ENCODE measurements at places on chromosomes 7 and 10.

- DNase-seq = no peak
These were observed 15.6 kb downstream of the CALCR start for GRCh38 chr7:93558705-93559614.

DNA sequence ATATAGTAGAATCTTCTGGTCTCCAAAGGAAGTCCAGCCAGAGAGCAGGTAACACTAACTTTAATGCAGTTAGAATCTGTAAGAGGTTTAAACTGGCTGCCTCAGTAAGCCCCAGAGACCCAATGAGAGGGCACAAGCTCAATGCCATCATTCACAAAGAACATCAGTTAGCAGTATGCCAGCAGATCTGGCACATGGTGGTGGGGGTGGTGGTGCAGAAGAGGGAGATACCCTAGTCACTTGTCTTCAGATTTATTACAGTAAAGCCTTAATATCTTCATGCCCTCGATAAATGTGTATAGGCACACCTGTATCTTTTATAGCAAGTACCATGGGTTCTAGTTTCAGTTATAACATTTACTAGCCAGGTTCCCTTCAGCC is 86.2 kb downstream of the SORBS1 start:
- no peak for DNase-seq

DNA sequence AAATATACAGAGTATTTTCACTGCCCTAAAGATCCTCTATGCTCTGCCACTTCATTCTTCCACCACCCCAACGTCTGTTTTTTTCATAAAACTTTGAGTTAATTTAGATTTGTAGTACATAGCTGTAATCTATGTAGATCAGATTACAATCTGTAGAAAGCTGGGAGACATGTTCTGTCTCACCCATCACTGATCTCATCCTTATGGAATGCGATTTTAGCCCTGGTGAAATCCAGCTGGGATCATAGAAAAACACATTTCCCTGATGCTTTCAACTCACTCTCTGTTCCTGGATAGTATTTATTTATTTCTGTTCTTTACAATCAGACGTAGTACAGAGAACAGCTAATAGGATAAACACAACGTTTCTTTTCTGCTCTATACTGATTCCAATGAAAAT is 521.0 kb downstream of the KIF20B start:
- DNase-seq = no peak

- no peak for DNase-seq
These were observed 7.5 kb upstream of the MAT1A start for GRCh38 chr10:80296942-80297341.

Measured in activated T-helper 1 cell treated with anti-CD3 and anti-CD28 coated beads, Interleukin-2, amount 50 U/mL, for 16 hours (primary cell).